ENCODE measurements at places on chromosomes 16 and 17. TPM values are rescaled to one million over a fixed set of nuclear protein-coding genes. Genes with fewer than 3 reads are reported as not detected.

GRCh38 chr17:78944956-78945355 lies 19.8 kb upstream of the TIMP2 start:
- H3K4me3 ChIP-seq, result no peak overlapping the region
- H3K4me1 ChIP-seq, result peaks cover 8% of the 10 kb centered on the region
- no peak overlapping the region for H3K27ac ChIP-seq
- DNase-seq, result peak; percentile 68

- no peak for DNase-seq
- H3K4me1 ChIP-seq, result no peaks in the 10 kb centered on the region
- H3K27ac ChIP-seq, result no peak overlapping the region
- peaks cover 6% of the 10 kb centered on the region for H3K27me3 ChIP-seq
These were observed 146.4 kb downstream of the RBFOX3 start for GRCh38 chr17:79464318-79465010.

GRCh38 chr17:32349503-32349853 lies 479 bp upstream of the ZNF207 start:
- H3K4me3 ChIP-seq, result peak overlapping the region; percentile 100
- H3K27ac ChIP-seq, result peak overlapping the region; percentile 100
- peaks cover 11% of the 10 kb centered on the region for H3K4me1 ChIP-seq
- no peaks in the 10 kb centered on the region for H3K27me3 ChIP-seq
- DNase-seq, result no peak
- H3K36me3 ChIP-seq, result peaks cover 22% of the 10 kb centered on the region

GRCh38 chr17:42270596-42270995 lies 5.6 kb downstream of the STAT5B start:
- H3K27ac ChIP-seq, result no peak overlapping the region
- no peak for DNase-seq
- H3K4me3 ChIP-seq, result no peak overlapping the region
- H3K27me3 ChIP-seq, result no peaks in the 10 kb centered on the region

- H3K4me1 ChIP-seq, result no peaks in the 10 kb centered on the region
- DNase-seq, result peak; percentile 94
- H3K36me3 ChIP-seq, result peaks cover 30% of the 10 kb centered on the region
- no peaks in the 10 kb centered on the region for H3K27me3 ChIP-seq
- H3K27ac ChIP-seq, result no peak overlapping the region
- H3K4me3 ChIP-seq, result no peak overlapping the region
These were observed 17.5 kb downstream of the MYBBP1A start for GRCh38 chr17:4537451-4538235.

DNA sequence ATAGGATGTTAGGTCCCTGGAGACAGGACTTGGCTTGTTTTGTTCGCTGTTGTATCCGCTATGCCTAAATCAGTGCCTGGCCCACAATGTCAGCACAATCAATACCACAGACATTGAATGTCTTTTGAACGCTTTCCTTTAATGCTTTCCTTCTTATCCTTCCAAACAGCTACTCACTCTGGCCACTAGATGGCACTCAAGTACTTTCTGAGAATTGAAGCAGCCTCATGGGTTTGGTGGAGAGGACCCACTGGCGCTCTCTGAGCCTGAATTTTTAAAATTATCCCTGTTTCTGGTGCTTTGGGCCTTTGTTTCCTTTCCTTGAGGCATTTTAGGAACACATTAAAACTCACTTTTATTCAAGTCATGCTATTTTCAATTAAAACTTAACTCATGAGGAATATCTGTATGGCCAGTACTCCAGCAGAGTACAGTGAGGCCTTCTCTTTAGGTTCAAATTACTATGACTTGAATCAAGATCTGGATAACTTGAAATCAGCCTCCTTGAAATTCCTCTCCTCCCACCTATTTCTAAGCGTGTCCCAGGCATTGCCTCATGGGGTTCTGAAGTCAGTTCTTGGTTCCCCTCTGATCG lies 3.2 kb upstream of the NLRP1 start:
- peak; percentile 43 for DNase-seq
- no peak overlapping the region for H3K27ac ChIP-seq
- peaks cover 5% of the 10 kb centered on the region for H3K27me3 ChIP-seq
- H3K36me3 ChIP-seq, result no peaks in the 10 kb centered on the region
- no peak overlapping the region for H3K4me3 ChIP-seq

KRTAP2-1 gene
- total RNA-seq, result not detected

PYY gene
- total RNA-seq, result not detected

MC1R gene
- total RNA-seq, result 4.7 TPM
